ENCODE measurements at places on chromosomes 16 and 17.

- no peak for DNase-seq
Observed at GRCh38 chr17:8924595-8924994, 40.9 kb downstream of the PIK3R5 start.

- DNase-seq: no peak
Observed at GRCh38 chr16:22353933-22354541, 20.4 kb downstream of the CDR2 start.

- DNase-seq: no peak
Observed at GRCh38 chr16:78364556-78364880, 265.1 kb downstream of the WWOX start.

DNA sequence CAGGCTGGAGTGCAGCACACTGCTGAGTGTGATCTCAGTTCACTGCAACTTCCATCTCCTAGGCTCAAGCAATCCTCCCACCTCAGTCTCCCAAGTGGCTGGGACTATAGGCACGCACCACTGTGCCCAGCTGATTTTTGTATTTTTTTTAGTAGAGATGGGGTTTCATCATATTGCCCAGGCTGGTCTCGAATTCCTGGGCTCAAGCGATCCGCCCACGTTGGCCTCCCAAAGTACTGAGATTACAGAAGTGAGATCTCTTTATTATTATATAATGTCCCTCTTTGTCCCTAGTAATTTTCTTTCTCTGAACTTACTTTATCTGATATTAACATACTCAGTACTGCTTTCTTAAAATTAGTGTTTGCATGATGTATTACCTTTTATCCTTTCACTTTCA, 8.3 kb downstream of the CFAP97D1 start:
- DNase-seq: no peak

Data from fibroblast of upper back skin (primary cell).